ENCODE measurements at places on chromosomes 3 and 15. TPM values are rescaled to one million over a fixed set of nuclear protein-coding genes. Genes with fewer than 3 reads are reported as not detected.

Gene CA12
- total RNA-seq = 0.12 TPM

Gene UBL7
- total RNA-seq = 60.9 TPM

DNA sequence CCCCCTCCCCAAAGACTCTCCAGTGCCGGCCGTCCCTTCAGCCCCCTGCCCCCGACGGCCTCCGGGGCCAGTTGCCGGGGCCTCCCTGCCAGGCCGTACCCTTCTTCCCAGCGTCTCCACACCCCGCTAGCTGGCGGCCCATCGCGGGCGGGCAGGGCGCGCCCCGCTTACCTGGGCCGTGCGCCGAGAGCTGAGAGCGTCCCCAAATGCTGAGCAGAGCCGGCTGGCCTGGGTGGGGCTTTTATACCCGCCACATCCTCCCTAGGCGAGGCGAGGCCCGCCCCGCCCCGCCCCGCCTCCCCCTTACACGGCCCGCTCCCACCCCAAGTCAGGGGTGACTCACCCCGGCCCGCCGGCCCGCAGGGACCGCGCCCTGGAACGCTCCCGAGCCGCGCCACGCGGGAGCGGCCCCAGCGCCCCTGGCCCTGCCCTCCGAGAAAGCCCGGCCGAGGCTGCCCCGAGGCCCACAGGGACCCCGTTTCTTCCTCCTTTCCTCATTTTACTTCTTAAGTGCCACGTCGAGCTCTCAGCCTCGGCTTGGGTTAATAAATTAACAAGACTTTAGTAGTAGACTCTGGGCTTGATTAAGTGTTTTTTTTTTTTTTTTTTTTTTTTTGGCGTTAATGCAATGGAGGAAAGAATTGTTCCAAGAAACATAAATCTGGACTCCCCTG is at the start of gene ANXA2:
Gene ANXA2 (minus strand): TSS at position 215 of the 674 bp plus-strand sequence. CDS start 11,911 bp downstream, outside the sequence.
- peak within 1 kb of the TSS; percentile 95 for H3K4me3 ChIP-seq
- peaks cover 44% of the 10 kb centered on the region for H3K36me3 ChIP-seq

DNA sequence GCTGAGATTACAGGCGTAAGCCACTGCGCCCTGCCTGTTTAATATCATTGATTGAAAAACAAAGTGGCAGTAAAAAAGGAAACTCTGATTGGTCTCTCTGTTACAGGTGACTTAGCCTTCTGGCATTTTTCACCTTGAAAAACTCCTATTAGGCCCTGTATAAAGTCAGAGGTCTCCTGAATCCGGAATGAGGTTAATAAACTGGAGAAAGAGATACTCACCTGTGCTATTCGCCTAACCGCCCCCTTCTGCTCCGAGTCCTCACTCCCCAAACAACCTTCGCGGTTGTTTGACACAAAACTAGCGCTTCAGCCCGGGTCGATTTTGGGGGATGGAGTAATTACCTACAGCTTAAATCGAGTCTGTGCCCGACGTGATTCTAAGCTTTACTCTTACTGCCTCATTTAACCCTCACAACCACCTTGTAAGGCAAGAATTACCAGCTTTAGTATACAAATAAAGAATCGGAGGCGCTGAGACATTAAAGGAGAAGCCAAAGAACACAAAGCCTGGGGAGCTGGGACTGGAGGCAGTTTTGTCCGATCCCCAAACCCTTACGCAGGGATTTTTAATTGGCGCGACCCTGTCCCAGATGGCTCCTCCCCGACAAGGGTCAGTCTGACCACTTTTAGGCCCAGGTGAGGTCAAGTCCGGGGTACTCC is 441 bp downstream of the CEP70 start:
- H3K4me1 ChIP-seq = peaks cover 11% of the 10 kb centered on the region
- peak overlapping the region; percentile 88 for H3K4me3 ChIP-seq
- H3K27me3 ChIP-seq = no peaks in the 10 kb centered on the region

DNA sequence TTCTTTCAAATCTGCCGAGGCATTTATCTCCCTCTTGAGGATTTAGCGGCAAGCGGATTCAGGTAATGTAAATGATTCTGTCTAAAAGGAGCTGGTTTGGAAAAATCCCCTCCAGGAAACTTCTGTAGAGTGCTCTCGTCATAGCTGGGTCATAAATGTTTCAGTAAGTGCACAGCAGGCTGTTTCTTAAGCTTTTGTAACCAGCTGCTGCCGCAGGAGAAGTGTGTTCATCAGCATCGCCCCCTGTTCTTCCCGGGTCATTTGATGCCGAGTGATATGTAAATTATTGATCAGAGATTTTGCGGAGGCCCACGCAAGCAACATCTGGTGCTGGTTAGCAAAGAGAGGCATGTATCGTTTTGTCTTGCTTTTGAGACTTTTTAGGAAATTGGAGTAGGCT is 53.1 kb downstream of the DNASE1L3 start:
- no peaks in the 10 kb centered on the region for H3K36me3 ChIP-seq
- H3K4me1 ChIP-seq = peaks cover 9% of the 10 kb centered on the region
- no peak for DNase-seq
- H3K4me3 ChIP-seq = no peak overlapping the region
- no peak overlapping the region for H3K27ac ChIP-seq
- no peaks in the 10 kb centered on the region for H3K27me3 ChIP-seq

DNA sequence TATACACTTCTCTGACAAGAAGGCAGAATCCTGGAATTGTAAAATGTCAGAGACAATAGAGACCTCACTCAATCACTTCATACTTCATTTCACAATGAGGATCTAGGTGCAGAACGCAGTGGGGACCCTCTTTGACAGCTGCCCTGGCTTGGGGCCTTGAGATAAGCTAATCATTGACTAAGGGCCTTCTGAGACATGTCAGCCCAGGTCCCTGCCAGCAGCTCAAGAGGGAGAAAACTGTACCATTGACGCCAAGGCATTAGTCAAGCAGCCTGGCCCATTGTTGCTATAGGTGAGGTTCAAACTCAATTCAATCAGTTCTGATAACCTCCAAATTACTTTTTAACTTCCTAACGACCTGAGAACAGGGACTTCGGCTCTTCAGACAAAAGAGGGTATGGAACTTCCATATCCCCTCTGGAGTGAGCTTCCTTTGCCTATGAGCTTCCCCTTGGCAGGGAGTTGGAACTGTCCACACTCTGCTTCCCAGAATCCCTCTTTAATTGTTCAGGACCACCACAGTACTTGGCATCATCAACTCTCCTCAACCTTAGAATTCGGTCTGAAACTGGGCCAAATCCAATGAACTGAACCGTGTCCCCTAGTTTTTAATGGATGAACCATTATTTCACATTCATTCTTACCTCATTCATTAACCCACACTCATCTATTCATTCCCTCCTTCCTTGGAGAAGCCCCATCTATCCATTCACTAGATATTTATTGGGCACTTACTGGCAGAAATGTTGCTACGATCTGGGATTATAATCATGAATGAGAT is 1.5 kb upstream of the CYP8B1 start:
- peaks cover 6% of the 10 kb centered on the region for H3K4me1 ChIP-seq
- H3K36me3 ChIP-seq = no peaks in the 10 kb centered on the region
- H3K4me3 ChIP-seq = no peak overlapping the region
- DNase-seq = no peak
- H3K27me3 ChIP-seq = peaks cover 14% of the 10 kb centered on the region
